ENCODE measurements at places on chromosomes 3 and 15.

- DNase-seq, result no peak
These were observed 132.1 kb downstream of the DOCK3 start for GRCh38 chr3:50806806-50807205.

GRCh38 chr15:92930776-92931175, 30.7 kb downstream of the CHD2 start:
- peak; percentile 76 for DNase-seq

DNA sequence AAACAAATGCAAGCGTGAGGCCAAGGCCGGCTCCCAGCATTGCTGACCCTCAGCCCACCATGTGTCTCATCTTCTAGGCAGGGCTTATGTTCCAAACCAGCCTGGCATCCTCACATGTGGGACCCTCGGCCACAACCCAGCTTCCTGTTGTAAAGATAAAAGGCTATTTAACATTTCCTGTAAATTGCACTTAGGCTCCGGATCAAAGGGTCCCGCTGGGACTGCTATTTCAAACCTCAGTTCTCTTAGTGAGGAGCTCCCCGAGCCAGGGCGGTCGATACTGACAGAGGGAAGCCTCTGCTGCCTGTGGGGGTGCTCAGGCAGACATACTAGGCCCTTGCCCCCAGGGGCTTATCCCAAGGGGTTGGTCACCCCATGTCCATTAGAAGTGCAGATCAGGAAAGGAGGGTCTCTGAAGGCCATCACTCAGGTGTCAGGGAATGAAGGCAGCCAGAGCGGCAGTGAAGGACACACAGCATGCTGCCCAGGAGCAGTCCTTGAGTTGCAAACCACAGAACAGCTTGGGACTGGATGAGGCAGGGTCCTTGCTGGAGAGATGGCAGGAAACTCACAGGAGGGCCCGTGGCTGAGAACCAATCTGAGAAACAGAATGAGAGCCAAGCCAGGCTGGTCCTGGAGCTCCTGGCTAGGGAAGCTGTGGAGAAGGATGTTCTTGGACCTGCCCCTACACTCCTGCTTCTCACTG, 239.9 kb downstream of the TLE3 start:
- no peak for DNase-seq

GRCh38 chr3:38473229-38473628, 19.5 kb downstream of the ACVR2B start:
- no peak for DNase-seq

DNA sequence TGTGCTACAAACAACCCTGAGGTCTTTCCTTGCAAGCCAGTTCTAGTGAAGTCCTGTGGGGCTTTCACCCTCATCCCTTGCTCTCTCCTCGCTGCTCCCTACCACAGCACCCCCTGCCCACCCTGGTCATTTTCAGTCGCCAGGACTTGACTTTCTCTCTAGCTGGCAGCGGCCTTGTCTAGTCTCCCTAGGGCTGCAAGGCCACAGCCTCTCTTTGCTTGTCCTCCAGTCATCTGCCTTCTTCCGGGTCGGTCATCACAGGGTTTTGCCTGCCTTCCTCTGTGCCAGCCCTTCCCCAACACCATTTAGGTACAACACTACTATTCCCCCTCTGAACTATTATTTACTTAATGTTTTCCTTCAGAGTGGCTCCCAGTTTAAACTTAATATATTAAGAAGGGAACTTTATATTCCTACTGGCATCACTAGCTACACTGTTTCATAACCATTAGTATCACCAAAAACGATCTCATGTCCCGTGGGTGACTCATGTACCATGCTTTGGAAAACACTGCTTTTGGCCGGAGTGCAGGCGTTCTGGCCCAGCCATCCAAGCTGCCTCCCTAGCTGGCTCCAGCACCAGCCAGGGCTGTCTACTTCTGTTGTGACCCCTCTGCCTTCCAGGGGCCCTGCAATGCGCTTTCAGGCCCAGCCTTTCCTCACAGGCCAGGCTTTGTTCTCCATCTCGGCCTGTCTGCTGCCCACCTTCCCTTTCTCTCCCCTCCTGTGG, 21.4 kb downstream of the FAH start:
- DNase-seq, result peak; percentile 59

GRCh38 chr3:194720048-194720447, 34.4 kb downstream of the FAM43A start:
- no peak for DNase-seq

DNA sequence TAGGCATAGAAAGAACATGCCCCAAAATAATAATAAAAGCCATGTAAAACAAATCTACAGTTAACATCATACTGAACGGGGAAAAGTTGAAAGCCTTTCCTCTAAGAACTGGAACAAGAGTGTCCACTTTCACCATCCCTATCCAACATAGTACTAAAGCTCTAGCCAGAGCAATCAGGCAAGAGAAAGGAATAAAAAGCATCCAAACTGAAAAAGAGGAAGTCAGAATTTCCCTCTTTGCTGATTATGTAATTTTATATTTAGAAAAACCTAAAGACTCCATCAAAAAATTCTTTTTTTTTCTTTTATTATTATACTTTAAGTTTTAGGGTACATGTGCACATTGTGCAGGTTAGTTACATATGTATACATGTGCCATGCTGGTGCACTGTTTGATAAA, 661.6 kb upstream of the CBLB start:
- no peak for DNase-seq

DNA sequence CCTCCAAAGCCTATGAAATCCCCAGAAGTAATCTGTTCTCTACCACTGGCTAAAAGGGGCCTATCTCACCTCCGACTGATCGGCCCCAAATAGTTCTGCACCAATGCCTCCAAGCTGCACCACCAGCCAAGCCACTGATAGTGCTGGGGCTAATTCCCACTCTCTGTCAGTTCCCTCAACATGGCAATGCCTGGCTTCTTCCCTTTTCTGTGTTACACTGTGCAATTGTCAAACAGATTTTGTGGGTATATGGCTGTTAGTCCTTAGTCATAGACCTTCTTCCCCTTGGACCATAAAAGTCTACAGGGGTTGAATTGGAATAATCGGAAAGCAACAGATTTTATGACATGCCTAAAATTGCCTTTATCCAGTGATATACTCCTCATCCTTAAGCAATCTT, 9.3 kb upstream of the UBE2E2 start:
- no peak for DNase-seq

DNA sequence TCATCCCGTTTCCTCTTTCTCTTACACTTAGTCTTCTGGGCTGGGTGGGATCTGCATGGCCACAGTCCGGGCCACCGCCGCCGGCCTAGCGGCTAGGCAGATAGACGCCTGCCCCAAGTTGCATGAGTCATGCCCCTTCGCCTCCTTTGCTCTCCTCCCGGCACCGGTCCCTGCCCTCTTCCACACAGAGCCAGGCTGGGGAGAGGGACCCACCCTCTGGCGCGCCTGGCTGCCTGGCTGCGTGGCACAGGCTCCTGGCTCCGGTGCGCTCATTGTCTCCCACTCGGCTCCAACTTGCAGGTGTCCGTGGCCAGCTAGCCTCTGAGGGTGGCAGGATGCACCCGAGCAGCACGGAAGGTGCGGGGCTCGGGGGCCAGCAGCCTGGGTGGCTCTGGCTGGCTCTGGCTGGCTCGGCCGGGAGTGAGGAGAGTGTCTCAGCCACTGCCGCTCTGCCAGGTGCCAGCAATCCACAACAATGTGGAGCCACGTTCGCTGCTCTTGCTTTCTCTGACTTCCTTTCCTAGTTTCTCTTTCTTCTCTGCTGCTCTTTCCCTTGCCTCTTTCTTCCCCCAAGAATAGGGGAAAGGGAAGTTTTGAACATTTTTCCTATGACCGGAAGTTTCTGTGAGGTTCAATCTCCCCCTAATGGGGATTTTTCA, 22.4 kb upstream of the MTHFS start:
- DNase-seq, result no peak

- no peak for DNase-seq
These were observed 181.3 kb downstream of the NFKBIZ start for GRCh38 chr3:102030661-102031060.
